T-helper 2 cell (primary cell): ENCODE measurements at places on chromosomes 4 and X.
A peak's percentile ranks its signal among the peaks of the same experiment; 100 is the strongest.

DNA sequence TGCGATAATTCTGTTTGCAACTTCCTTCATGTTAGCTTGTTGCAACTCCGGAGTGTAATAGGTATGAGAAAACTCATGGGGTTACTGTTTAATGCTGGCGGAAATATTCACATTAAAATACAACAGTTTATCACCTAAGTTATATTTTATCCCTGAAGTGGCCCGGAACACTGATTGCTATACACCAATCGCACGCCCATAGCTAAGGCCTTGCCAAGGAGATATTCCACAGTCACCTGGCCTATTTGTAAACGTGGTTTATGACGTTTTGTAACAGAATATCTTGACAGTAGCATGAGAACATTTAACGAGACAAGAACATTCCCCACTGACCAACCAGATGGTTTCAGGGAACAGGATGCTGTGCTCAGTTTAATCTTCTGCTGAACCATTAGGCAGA lies 23.2 kb upstream of the FAM90A26 start:
- no peak for DNase-seq

DNA sequence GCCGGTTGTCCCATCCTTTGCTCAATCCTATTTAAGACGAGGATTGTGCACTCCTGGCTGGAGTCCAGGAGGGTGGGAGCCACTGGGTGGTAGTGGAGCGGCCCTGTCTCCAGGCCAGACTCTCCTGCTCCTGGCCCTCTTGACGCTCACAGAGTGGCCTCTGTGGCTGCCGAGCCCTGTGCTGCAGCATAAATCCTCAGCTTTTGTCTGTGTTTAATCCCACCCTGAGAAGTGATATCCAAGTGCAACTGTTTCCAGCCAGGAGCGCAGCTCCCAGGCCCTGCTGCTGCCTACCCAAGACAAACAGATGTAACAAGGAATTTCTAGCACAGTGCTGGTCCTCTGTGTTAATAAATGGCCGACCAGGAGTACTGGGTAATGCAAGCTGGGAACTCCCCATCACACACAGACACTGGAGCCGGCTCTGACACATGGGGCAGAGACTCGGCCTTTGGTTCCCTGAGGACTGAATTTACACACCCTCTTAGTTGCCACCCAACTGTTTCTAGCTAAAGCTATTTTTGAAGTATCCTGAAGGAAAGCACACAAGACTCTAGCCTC lies 85.3 kb downstream of the GATB start:
- DNase-seq: no peak

- peak; percentile 64 for DNase-seq
These were observed 2.3 kb upstream of the SASH3 start for GRCh38 chrX:129777218-129778030.

DNA sequence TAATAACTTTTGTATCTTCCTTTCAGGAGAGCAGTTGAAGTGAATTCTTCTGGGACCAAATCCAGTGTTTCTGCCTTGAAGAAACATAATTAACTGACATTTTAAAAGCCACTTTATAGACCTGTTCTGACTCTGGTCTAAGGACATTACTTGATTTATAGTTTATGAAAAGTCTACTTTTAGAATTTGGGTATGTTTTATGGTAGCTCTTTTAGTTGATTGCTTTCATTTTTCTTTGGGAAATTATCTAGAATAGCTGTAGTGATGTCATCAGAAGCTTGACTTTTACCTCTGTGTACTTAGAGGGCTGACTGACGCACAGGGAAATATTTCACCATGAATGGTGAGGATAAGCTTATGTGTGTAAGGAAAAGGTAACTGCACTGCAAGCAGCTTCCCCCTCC lies 131.8 kb upstream of the LIMCH1 start:
- no peak for DNase-seq

GRCh38 chr4:76374798-76375197 lies 46.1 kb downstream of the CCDC158 start:
- no peak for DNase-seq

GRCh38 chr4:1240721-1241465 lies 8.0 kb downstream of the CTBP1 start:
- no peak for DNase-seq

DNA sequence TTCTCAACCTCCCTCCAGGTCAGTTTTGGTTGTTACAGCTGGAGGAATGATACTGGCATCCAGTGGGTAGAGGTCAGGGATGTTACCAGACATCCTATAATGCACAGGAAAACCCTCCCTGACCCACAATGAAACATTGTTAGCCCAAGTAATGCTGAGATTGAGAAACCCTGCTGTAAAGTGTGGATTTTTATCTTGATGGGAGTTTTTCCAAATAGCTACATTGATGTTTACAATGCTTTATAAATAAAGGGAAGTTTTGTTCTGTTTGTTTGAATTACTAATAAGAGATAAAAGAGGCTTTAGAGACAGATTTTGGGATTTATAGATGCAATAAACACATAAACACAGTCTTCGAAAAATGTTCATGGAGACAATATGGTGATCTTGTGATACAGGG lies 194.0 kb upstream of the NUDT6 start:
- DNase-seq: no peak

DNA sequence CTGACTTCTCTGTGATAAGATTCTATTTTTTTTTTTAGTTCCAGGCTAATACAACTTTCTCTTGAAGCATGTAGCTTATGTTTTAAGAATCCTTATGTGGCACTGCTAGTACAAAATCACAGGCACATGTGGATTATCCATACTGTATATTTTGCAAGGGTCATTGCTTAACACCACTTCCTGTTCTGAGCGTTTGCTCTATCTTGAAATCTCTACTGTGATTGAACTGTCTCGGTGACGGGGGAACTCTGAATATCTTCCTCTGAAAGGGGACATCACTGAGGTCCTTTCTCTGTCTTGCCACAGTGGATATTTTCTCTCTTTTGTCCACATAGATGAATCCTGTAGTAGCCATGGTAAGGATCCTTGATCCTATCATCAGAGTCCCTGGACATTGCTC lies 2.1 kb upstream of the WFS1 start:
- no peak for DNase-seq

- DNase-seq: no peak
These were observed 568.3 kb downstream of the ANKRD50 start for GRCh38 chr4:124144238-124144654.

DNA sequence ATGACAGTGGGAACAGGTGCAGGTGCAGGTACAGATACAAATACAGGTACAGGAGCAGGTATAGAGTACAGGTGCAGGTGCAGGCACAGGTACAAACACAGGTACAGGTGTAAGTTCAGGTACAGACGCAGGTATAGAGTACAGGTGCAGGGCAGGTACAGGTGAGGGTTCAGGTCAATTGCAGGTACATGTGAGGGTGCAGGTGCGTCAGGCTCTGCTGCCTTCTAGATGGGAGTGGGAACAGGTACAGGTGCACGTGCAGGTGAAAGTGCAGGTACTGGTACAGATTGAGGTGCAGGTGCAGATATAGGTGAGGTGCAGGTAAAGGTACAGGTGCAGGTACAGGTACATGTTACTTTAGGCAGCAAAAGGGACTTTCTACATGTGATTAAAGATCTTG lies 85.7 kb downstream of the CRLF2 start:
- no peak for DNase-seq

DNA sequence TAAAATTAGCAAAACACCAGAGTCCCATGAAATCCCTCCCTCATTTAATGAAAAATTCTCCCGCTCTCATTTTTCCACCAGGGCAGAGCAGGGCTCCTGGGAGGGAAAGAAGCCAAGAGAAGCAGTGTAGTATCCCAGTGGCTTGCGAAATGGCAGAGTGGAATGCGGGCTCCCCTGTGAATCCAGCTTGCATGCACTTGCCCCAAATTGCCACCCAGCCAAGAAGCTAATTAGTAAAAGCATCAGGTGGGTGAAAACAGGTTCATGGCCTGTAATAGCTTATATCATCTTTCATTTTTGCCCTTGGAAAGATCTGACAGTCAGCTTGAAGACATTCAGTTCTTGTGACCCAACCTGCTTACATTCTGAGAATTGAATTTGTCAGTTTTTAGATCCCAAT lies 10.1 kb downstream of the AMOT start:
- DNase-seq: no peak

- no peak for DNase-seq
These were observed 824.0 kb downstream of the STIM2 start for GRCh38 chr4:27684610-27685011.

DNA sequence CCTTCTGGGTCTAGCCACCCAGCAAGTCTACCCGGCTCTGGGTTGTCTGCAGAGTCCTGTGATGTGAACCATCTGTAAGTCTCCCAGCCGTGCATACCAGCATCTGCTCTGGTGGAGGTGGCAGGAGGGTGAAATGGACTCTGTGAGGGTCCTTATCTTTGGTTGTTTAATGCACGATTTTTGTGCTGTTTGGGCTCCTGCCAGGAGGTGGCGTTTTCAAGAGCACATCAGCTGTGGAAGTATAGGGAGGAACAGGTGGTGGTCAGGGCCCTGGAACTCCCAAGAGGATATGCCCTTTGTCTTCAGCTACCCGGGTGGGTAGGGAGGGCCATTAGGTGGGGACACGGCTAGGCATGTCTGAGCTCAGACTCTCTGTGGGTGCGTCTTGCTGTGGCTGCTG lies 66.5 kb upstream of the ZFP42 start:
- DNase-seq: no peak

DNA sequence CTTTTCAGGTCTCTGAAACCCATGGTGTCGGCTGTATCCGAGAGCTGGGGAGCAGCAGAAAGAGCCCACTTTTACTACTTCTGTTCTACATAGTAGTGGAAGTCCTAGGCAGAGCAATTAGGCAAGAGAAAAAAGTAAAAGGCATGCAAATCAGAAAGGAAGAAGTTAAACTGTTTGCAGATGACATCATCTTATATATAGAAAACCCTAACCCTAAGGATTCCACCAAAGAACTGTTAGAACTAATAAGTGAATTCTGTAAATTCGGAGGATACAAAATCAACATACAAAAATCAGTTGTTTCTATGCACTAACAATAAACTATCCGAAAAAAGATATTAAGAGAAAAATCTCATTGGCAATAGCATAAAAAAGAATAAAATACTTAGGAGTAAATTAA lies 95.3 kb downstream of the POLA1 start:
- no peak for DNase-seq

GRCh38 chr4:17812801-17813200 lies 2.0 kb downstream of the NCAPG start:
- DNase-seq: no peak

DNA sequence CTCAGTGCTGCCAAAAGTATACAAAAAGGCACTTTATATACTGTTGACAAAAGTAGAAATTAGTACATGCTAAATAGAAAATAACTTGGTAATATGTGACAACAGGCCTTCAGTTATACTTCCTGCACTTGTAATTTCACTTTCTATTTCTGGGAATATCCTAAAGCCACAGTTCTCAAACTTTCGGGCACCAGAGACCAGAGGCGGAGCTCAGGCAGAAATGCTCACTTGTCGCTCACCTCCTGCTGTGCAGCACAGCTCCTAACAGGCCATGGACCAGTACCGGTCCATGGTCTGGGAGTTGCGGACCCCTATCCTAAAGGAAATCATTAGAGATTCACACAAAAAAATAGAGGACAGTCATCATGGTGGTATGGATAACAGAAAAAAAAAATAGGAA lies 25.7 kb downstream of the ACSL4 start:
- no peak for DNase-seq

DNA sequence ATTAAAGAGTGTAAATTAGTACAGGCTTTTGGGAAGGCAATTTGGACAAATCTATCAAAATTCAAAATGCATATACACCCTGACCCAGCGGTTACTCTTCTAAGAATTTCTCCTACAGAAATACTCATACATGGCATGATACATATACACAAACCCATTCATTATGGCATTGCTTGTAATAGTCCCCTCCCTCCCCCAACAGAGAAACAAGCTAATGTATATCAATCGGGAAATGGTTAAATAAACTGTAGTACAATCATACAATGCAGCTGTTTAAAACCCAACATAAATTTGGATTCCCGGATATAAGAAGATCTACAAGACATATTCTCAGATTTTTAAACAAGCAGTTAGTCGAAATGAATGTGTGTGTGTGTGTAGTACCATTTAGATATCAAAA lies 808 bp downstream of the HUWE1 start:
- no peak for DNase-seq

DNA sequence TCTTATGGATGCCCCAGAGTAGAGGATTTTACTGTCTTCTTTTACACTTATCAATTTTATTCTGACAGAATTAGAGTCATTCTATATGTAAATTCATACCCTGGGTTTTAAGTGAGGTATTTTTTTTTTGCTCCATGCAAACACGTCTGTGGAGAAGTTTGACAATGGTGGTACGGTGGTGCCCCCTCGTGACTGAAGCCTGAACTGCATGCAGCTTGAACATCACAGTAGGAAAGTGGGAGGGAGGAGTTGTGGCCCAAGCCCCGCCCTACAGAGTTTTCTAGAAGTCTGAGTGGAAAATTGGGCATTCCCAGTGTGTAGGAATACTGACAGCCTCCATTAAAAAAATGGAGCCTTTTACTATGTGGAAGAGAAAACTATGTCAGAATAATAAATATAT lies 73.3 kb upstream of the RAB40AL start:
- DNase-seq: peak; percentile 50

GRCh38 chrX:17689971-17690409 lies 47.3 kb upstream of the SCML1 start:
- DNase-seq: peak; percentile 0

- DNase-seq: no peak
These were observed 126.2 kb downstream of the KLHL13 start for GRCh38 chrX:117990438-117990837.

- DNase-seq: no peak
These were observed 113.2 kb upstream of the SPRY1 start for GRCh38 chr4:123283371-123283895.

DNA sequence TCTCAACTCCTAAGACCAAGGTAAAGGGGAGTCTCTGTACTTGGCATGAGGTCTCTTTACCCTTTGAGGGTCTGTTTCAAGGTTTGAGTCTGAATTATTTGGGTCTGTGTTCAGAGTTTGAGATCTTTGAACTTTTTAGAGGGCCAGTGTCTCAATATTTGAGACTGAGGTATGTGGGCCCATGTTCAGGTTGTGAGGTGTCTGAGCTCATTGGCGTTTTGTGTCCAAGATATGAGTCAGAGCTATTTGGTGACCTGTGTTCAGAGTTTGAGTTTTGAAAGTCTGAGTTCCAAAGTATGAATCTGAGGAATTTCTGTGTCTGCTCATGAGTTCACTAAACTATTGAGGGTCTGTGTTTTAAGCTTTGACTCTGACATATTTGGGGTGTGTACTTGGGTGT lies 36.7 kb upstream of the PAGE4 start:
- DNase-seq: no peak

DNA sequence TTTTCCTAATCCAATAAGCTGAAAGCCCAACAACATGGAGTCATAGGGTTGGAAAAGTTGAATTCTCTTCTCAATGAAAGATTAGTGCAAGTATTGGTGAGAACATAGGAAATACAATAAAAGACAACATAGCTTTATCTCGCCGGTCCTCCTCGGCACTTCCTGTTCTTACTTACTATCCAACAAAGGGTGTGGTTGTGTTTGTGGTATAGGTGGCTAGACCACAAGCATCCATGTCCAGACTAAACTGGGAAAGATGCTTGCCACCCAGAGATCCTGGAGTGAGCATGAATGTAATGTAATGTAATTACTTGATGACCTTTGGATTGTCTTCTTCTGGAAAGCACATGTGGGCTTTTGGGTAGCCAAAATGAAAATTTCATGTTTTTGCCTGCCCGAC lies 223.8 kb downstream of the CPE start:
- DNase-seq: no peak
